Daoy (cell line): ENCODE measurements at places on chromosomes 2 and 18.
A peak's percentile ranks its signal among the peaks of the same experiment; 100 is the strongest.

DNA sequence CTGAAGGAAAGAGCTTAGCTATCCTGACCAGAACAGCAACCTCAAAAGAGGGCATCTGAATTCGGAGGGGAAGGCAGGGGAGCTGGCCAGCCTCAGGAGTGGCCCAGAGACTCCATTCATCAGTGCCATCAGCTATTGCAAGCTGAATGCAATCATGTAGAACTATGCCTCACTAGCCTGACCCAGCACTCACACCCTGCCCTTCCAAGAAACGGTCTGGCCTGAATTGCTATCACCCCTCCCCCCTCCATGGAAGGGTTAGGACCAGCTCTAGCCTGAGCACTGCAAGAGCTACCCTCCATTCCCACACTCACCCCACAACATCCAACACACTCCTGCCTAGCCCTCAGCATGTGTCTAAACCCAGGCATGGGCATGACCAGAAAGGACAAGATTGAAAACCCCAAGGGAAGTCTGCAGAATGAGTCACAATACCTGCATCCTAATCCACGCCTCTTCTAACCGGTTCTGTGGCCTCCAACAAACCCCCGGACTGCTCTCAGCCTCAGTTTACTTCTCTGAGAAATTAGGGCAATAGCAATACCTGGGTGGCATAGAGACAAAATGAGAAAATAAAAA, 120.3 kb downstream of the BCL11A start:
- DNase-seq: no peak

- DNase-seq: peak; percentile 9
Observed at GRCh38 chr18:21599585-21600525, 649 bp downstream of the ESCO1 start.

- DNase-seq: no peak
Observed at GRCh38 chr2:41598161-41598894, 449.5 kb upstream of the PKDCC start.

- DNase-seq: no peak
Observed at GRCh38 chr2:99238599-99238998, 16.9 kb downstream of the LYG2 start.

- DNase-seq: no peak
Observed at GRCh38 chr18:36798738-36799473, 29.9 kb downstream of the TPGS2 start.

GRCh38 chr18:10169064-10169562, 255.3 kb downstream of the VAPA start:
- peak; percentile 76 for DNase-seq

DNA sequence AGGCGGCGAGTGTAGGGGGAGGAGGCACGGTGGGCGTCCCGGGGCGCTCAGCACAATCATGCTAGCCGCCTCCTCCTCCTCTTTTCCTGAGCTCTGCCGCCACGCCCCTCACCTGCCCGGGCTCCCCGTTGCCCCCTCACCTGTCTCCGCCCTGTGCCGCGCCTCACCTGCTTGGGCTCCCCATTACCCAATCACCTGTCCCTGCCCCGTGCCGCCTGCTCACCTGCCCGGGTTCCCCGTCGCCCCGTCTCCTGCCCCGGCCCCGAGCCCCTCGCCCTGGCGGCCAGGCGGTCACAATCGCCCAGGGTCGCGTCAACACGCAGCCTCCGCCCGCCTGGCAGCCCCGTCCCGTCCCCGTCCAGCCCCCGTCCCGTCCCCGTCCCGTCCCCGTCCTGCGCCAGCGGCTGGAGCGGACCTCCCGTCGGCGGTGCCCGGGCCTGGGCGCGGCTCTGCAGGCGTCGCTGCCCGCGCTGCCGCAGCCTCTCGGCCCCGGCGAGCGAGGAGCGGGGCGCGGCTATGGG, at the start of gene DCDC2C:
DCDC2C (plus strand) TSS at position 340 of the 521 bp plus-strand sequence; CDS start at position 517, 177 bp downstream.
- DNase-seq: no peak

DNA sequence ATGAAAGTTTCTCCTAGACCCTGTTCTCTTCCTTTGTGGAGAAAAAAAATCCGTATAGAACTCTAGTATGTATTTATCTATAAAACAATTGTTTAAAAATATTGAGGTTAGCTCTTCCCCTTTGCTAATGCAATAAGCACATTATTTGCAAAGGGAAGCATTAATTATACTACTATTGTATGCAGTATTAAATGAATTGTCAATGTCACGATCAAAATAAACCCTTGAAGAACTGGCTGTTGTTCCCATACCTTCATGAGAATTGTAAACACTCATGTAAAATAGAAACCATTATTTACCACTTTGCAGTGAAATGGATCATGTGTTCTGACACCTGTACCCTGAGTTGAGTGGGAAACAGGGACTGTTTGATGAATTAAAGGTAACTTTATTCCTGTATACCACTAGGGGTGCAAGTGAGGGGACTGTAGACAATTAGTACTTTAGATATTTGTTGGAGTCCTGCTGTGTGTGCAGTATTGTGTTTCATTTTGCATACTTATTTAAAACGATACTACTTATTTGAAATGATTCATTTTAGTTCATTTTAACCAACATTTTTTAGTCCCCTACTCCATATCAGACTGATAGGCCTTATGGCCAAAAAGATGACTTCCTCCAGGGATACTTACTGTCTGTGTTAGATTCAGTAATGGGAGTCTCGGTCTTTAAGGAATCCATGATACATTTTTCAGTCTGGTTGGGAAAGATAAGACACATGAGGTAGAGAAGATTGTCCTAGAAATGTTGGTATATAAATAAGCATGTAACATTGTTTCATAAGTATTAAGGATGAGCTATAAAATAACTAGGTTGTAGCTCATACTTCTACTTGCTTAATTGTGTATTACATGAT, 7.9 kb downstream of the PKP4 start:
- no peak for DNase-seq

DNA sequence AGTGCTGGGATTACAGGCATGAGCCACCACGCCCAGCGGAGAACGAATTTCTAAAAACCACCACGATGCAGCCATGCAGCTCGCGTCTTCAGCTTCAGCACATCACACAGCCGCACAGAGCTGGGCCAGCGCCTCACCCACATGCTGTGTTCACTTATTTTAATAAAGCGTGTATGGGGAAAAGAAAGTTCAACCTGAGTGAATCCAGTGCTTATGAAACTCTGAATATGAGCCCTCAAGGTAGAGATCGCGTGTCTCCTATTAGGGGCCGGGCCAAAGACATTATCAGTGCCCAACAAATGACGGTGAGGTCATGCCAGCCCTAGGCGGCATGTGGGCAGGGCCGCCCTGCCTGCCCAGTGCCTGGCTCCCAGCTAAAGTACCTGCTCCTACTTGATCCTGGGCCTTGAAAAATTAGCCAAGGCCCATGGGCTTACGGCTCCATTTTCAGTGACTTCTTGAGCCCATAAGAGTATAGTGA, 44.3 kb downstream of the SPRED2 start:
- no peak for DNase-seq

- no peak for DNase-seq
Observed at GRCh38 chr2:118945881-118946280, 3.9 kb downstream of the MARCO start.

DNA sequence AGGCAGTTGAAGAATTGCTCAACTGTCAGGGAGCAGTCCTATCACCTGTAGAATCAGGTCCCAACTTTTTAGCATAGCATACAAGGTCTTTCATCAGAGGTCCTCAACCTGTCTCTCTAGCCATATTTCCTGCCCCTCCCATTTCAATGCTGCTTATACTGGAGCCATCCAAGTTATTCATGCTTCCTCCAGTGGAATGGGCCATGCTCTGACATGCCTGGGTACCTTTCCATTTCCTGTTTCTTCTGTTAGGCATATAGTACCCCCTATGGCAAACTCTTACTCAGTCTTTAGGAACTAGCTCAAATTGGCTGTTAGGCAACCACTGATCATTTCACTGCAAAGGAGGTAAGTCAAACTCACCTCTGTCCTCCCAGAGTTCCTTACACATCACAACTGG, 51.0 kb upstream of the ABCA12 start:
- DNase-seq: no peak

DNA sequence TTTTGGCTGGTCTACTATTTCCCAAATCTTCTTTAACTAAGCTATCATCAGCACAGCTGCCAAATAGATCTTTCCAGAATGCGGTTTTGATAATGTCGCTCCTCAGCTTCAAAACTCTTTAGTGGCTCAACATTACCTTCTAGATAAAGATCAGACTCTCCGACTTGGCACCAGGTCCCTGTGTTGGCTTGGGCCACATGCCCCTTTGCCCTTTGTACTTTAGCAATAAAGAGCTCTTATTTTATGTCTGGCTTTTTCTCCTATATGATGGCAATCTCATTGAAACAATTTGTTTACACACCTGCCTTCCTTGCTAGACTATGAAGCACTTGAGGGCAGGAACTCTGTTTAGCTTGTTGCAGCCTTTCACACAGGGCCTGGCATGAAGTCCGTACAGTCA, 128.9 kb upstream of the GATA6 start:
- DNase-seq: no peak

DNA sequence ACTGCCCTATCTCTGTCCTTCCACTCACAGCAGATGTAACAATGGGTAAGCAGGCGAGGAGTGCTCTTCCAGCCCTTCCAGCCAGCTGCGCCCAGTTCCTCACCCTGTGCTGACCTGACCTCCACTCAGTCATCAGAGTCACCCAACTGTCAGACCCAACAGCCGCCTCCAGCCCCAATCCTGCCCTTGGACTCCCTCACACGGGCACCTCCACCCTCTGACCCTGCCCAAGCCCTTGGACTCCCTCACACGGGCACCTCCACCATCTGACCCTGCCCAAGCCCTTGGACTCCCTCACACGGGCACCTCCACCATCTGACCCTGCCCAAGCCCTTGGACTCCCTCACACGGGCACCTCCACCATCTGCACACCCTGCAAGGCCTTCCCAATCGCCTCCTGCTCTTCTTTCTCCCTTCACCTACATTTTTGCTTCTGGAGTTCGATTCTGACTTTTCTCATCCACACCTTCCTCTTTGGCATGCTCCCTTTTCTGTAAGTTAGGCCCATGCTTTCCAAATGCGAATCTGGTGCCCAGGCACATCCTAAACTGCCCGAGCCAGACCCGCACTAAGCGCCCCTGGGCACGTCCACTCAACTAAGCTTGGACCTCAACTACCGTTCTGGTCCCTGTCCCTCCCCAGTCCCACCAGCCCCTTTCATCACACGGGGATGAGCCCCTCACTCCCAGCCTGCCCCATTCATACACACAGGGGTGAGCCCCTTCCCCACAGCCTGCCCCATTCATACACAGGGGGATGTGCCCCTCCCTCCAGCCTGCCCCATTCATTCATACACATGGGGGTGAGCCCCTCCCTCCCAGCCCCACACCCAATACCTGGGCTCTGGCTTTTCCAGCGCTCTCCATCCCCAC, 15.9 kb downstream of the EIPR1 start:
- no peak for DNase-seq

- DNase-seq: no peak
Observed at GRCh38 chr2:113124984-113125855, 2.2 kb upstream of the IL1RN start.

GRCh38 chr18:25141886-25142285, 210.1 kb downstream of the ZNF521 start:
- no peak for DNase-seq

DNA sequence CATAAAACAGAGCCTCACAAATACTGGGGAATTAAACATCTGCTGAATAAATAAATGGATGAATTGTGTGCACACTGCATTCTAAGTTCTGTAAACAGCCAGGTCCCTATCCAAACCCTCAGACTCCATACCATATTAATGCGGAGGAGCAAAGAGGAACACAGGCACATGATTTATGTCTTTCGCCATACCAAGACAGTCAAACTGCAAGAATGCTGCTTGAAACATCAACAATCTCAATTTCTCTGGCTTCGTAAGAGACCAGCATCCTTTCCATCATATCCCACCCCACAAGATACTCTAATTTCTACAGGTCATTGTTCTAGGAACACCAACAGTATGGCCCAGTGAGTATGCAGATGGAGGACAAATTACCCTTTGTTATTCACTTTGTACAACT, 15.0 kb downstream of the KANSL3 start:
- DNase-seq: no peak

DNA sequence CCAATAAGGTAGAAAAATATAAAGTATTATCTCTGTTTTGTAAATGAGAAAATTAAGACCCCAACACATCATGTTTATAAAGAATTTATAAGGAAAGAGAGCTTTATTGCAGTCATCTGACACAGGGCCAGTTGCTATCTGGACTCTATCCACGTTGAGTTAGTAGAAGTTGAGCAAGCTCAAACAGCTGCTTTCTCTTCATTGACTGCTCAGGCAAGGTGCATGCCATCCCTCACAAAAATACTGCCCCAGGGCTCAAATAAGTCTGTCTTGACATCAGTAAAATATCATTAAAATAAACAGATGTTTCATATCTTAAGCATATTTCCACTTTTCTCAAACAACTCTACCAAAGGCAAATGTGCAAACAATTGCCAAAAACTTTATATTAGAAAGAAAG, 14.8 kb downstream of the COL5A2 start:
- DNase-seq: no peak

- DNase-seq: no peak
Observed at GRCh38 chr2:56299171-56299691, 115.4 kb downstream of the CCDC85A start.

DNA sequence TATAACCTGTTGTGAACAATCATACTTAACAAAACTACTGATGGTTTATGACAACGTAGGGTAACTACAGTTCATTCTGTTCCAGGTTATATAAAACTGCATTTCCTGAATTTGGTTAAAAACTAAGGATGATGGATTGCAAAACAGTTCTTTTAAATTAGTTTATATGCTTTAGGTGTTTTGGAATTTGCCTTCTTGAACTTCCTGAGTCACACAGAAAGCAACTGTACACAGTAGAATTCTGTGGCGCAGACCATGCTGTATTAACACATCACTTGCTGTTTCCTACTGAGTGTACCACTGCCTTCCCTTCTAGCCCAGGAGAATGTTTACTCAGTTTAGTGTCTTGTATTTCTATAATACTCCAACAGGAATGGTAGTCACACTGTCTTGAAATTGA, 19.4 kb downstream of the ITGB1BP1 start:
- no peak for DNase-seq
